ENCODE measurements at places on chromosomes 4 and X.

DNA sequence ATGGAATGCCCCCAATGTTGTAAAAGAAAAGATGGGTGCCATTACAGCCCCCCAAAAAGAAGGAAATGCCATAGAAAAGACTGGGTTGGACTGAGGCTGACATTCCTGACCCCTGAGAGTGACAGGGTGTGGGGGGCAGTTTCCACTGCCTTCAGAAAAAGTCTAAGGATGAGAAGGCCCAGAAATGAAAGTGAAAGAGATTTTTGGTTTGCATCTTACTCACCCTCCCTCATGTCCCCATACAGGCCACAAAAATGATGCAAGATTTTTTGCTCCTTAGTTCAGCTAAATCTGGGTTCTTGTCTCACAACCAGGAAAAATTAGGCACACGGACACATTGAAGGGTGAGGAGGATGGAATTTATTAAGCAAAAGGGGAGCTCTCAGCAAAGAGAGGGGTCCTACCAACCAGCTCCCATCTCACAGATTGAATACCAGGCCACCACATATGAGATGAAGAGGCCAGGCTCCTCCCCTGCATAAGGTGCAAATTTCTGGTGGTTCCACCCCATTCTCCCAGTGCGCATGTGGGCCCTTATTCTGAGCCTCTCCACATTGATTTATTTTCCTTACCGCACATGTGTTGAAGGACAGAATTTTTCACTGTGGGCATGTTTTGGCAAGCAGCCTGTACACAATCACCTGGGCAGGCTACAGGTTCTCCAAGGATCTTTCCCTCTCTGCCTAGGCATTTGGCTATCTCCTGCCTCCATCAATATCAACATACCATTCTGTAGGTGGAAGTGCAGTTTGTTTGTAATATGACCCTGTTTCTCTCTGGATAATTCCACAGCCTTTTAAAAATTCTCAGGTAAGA lies 18.8 kb downstream of the PPP4R3C start:
- DNase-seq = no peak

DNA sequence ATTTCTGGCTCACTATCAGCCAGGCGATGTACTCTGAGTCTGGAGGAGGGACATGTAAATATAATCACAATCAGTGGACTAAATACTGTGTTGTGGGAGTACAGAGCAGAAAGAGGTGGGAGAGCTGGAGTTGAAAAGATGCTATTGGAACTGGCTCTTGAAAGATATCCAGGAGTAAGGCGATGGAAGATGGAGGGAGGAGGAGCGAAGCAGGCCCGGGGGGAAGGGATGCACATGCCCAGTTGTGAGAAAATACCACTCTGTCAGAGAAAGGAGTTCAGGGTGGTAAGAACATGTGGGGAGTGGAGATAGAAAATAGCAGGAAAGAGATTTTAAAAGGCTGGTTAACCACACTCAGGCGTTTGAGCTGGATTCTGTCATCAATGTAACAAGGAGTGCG lies 216.9 kb upstream of the ETNPPL start:
- no peak for DNase-seq

GRCh38 chr4:17246656-17247055 lies 265.2 kb downstream of the QDPR start:
- DNase-seq = no peak

GRCh38 chr4:8378101-8378724 lies 62.3 kb downstream of the ACOX3 start:
- no peak for DNase-seq

DNA sequence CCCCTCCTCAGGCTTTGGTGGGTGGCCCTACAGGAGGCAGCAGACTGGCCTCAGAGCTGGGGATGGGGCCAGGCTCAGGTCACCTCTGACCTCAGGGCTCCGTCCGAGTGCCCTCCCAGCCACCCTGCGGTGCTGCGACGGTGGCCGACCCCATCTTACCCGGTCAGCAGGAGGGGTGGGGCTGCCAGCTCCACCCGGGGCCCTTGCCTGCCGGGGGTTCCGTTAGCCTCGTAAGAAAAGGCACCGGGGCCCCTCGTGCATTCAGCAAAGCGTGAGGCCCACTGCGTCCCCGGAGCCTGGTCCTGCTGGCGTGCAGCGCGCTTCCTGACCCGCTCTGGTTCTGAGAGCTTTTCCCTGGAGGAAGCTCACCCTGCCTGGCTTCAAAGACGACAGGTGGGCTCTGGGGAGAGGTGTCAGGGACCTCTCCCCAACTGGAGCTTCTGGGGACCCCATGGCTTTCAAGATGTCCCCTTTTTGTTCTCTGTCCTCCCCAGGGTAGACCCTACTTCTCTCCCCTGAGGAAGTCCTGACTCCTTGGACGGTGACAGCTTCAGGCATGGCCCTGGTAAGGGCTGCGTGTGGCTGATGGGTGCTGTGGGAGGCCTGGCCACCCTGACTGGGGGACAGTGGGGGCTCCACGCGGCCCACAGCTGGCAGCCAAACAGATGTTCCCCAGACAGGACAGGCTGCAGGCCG lies 15.9 kb downstream of the FGFRL1 start:
- no peak for DNase-seq

DNA sequence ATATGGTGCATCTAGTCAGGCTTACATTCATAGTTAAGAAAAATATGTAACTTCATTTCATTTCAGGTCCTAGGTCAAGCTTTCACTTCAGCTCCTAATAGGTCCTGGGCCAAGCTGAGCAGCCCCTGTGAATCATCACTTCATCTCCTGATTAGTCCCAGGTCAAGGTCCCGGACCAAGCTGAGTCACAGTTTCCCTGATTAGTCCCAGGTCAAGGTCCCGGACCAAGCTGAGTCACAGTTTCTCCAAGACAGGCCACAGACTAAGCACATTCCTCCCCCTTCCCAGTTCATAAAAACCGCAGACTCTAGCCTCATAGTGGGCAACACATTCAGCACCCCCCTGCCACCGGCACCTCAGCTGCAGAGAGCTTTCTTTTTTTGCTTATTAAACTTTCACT lies 1331.8 kb downstream of the PCDH19 start:
- no peak for DNase-seq

DNA sequence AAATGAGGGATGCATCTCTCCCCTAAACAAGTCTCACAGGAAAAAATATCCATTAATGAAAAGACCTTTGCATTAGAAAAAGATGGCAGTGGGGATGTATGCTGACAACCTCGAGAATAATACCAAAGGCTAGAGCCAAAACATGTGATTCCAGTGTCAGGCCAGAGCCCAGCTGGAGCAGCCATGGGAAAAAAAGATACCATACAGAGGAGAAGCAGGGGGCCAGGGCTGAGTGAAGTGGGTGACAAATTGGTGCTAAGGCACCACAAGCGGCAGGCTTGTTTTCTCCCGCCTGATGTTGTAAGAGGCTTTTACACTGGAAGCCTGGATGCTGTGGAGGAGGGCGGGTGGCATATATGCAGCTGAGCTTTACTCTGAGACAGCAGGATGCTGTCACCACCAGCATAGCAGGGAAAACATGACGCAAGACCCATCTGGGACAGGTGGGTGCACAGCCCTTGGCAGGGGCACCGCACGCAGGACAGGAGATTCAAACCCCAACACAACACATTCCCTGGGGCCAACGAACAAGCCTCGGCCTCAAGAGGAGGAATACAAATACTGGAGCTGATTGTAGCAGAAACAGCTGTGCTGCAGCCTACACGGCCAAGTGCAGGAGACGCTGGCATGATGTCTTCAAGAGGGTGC lies 91.9 kb downstream of the TSPAN5 start:
- no peak for DNase-seq

GRCh38 chrX:150935467-150935866 lies 37.0 kb upstream of the CD99L2 start:
- no peak for DNase-seq

- no peak for DNase-seq
Observed at GRCh38 chrX:155086202-155086840, 15.0 kb downstream of the BRCC3 start.

DNA sequence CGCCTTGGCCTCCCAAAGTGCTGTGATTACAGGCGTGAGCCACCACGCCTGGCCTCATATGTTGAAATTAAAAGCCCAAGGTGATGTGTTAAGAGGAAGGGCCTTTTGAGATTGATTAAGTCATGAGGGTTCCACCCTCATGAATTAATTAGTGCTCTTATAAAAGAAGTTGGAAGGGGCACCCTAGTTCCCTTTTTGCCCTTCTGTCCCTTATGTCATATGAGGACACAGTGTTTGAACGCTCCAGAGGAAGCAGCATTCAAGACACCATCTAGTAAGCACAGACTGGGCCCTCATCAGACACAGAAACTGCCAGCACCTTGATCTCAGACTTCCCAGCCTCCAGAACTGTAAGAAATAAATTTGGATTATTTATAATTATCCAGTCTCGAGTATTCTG lies 5.1 kb upstream of the APLN start:
- DNase-seq = no peak

DNA sequence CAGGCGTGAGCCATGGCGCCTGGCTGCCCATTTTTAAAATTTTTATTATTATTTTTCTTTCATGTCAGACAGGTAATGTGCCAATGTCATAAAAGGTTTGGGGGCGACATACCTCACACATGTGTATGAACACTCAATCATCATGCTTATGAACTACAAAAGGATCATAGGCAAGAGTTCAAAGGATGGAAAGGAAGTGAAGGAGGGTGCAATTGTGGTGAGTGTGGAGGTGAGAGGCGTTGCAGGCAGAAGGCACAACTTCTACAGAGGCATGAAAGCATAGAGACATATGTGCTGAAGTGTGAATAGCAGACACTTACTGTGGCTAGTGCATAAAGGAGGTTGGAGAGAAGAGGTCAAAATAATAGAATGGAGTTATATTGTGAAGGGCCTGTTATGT lies 4.0 kb downstream of the IGFBP7 start:
- no peak for DNase-seq

- no peak for DNase-seq
Observed at GRCh38 chr4:16731776-16732380, 166.6 kb downstream of the LDB2 start.
